ENCODE measurements at places on chromosomes 7 and 10. TPM values are rescaled to one million over a fixed set of nuclear protein-coding genes. Genes with fewer than 3 reads are reported as not detected.
A peak's percentile ranks its signal among the peaks of the same experiment; 100 is the strongest.

GRCh38 chr7:12731214-12731656, 43.8 kb downstream of the ARL4A start:
- DNase-seq, result peak; percentile 72

GRCh38 chr7:131071786-131072504, 255.7 kb upstream of the MKLN1 start:
- DNase-seq, result peak; percentile 97

GRCh38 chr7:68014031-68014736, 1017.6 kb downstream of the TYW1 start:
- DNase-seq, result no peak

DNA sequence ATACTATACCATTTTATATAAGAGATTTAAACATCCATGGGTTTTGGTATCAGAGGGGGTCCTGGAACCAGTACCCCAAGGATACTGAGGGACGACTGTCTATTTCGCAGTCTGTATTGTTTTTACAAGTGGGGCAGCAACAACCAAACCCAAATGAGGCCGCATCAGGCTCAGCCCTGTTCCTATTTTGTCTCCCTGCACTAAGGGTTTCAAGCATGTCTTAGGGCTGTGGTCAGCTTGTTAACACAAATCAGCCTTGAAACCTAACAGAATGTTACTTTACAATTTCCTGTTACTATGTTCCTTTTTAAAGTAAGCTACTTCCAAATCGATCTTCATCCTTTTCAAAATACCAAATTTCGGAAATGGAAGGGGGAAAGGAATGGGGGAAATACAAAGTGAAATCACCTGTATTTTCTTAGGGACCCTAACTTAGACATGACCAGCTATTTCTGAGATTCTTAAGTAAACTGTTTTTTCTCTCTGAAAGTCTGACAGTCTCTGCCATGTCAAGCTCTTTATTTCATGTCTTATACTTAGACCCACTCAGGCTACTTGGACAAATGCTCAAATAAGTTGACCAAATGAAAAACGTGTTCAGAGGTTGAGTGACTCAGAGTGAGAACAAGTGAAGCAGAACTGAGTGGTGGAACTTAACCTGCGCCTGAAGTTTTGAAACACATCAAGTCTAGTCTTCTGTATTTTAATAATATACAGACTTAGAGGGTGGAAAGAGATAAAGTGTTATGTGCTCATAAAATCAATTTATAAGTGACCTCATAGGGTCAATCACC, 75.8 kb downstream of the C1GALT1 start:
- DNase-seq, result peak; percentile 5

GRCh38 chr10:78179886-78180705, 146.4 kb downstream of the RPS24 start:
- DNase-seq, result no peak

NUTM2A gene
- 0.09 TPM for total RNA-seq

Data from dermis blood vessel endothelial cell (primary cell).